ENCODE measurements at places on chromosomes 6 and 20. TPM values are rescaled to one million over a fixed set of nuclear protein-coding genes. Genes with fewer than 3 reads are reported as not detected.

Gene PPP1R16B
- 11.6 TPM for total RNA-seq

Gene TRIM15
- not detected for total RNA-seq

Gene EYA4
- total RNA-seq: 0.94 TPM

Gene TMEM74B
- total RNA-seq: 12.5 TPM

Gene HTR1E
- total RNA-seq: 0.63 TPM

Gene DIDO1
- 72.6 TPM for total RNA-seq

Gene UBE2C
- total RNA-seq: 10.6 TPM

Gene ARG1
- total RNA-seq: not detected

Gene MTCH1
- total RNA-seq: 126 TPM

Gene MAS1
- 0.31 TPM for total RNA-seq

Gene JPH2
- not detected for total RNA-seq

Gene PTPRK
- 377 TPM for total RNA-seq

Gene PLEKHG1
- 9.4 TPM for total RNA-seq

Gene SLC17A2
- not detected for total RNA-seq

Gene VGLL2
- not detected for total RNA-seq

Gene CPNE5
- 15.3 TPM for total RNA-seq

Gene GLYATL3
- not detected for total RNA-seq

Gene BPIFB2
- total RNA-seq: not detected

Gene DSP
- 2.5 TPM for total RNA-seq

Gene YWHAB
- total RNA-seq: 127 TPM

Gene TMEM151B
- total RNA-seq: 63.2 TPM

Gene TCP11
- 0.63 TPM for total RNA-seq

Gene FLRT3
- 21.9 TPM for total RNA-seq

Gene TP53TG5
- total RNA-seq: 1.9 TPM

Gene FUT9
- total RNA-seq: 132 TPM

Gene POU5F1
- not detected for total RNA-seq

Gene C6orf58
- 2.2 TPM for total RNA-seq

Gene NNAT
- total RNA-seq: 333 TPM

Gene TRAPPC3L
- total RNA-seq: not detected

Gene SOX18
- total RNA-seq: 0.63 TPM

Gene COX4I2
- not detected for total RNA-seq

Gene TAAR9
- total RNA-seq: not detected

Gene POU3F2
- 162 TPM for total RNA-seq

Gene DACT2
- total RNA-seq: 1.3 TPM

Gene WFDC10B
- not detected for total RNA-seq

Gene UFL1
- total RNA-seq: 18.8 TPM

Gene OXT
- not detected for total RNA-seq

Gene HLA-DQA1
- total RNA-seq: not detected

Gene PSORS1C2
- not detected for total RNA-seq

Gene LATS1
- 52.9 TPM for total RNA-seq

Gene TSHZ2
- 1.9 TPM for total RNA-seq

Gene HMGCLL1
- total RNA-seq: 43.5 TPM

Gene KHDC1L
- not detected for total RNA-seq

Gene EPB41L1
- total RNA-seq: 111 TPM

Gene GNAS-AS1
- total RNA-seq: 2.5 TPM

Gene OR2W1
- not detected for total RNA-seq

Gene HS3ST5
- total RNA-seq: 9.1 TPM

Gene OLIG3
- not detected for total RNA-seq

Gene GMPR
- 0.63 TPM for total RNA-seq

Gene FAM229B
- 24.1 TPM for total RNA-seq

Gene ELOVL2
- 45.7 TPM for total RNA-seq

Gene TRIM31
- total RNA-seq: not detected

Gene SIRPB2
- total RNA-seq: 1.3 TPM

Gene ZNF311
- total RNA-seq: 8.1 TPM

Gene UTRN
- total RNA-seq: 56.0 TPM

Gene GRM1
- total RNA-seq: 25.0 TPM

Gene ZNF165
- total RNA-seq: 0.94 TPM
